ENCODE measurements at places on chromosomes 12 and 14. TPM values are rescaled to one million over a fixed set of nuclear protein-coding genes. Genes with fewer than 3 reads are reported as not detected.

Gene REC8
- total RNA-seq, result 22.7 TPM

Gene CAMKK2
- 8.8 TPM for total RNA-seq

Gene PZP
- not detected for total RNA-seq

Gene NTF3
- not detected for total RNA-seq

Gene PLA2G1B
- total RNA-seq, result 0.31 TPM
